ENCODE measurements at places on chromosomes 7 and 10.

GRCh38 chr10:126022841-126023240, 126.5 kb downstream of the FANK1 start:
- no peak for DNase-seq

GRCh38 chr10:90777621-90778020, 80.2 kb downstream of the HTR7 start:
- no peak for DNase-seq

DNA sequence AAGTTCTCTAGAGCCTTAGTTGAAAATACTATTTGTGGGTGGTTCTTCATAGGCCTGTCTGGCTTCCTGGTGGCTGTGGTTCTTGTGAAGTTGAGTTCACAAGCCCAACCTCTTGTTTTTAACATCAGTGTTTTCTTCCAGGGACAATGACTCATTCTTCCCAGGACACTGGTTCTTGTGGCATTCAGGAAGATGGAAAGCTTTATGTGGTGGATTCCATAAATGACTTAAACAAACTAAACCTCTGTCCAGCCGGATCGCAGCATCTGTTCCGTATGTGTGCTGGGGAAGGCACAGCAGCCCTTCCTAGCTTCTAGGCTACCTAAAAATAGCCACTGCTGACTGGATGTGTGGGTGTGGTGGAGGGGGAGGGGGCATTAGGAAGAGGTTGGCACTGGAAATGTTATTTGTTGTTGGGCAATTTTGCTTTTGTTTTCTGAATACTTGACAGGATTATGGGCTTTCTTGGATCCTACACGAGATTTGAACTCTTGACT, 3.9 kb downstream of the LSMEM1 start:
- DNase-seq = no peak

DNA sequence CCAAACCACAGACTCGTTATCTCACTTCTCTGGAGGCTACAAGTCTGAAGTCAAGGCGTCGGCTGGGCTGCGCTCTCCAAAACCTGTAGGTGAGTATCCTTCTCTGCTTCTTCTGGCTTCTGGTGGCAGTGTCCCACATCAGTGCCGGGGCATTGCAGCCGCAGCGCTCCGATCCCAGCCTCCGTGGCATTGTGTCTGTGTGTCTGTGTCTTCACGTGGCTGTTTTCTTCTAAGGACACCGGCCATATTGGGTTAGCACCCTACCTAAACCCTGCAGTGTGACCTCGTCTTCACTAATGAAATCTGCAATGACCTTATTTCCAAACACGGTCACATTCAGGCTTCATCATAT, 584.9 kb upstream of the COBL start:
- no peak for DNase-seq

DNA sequence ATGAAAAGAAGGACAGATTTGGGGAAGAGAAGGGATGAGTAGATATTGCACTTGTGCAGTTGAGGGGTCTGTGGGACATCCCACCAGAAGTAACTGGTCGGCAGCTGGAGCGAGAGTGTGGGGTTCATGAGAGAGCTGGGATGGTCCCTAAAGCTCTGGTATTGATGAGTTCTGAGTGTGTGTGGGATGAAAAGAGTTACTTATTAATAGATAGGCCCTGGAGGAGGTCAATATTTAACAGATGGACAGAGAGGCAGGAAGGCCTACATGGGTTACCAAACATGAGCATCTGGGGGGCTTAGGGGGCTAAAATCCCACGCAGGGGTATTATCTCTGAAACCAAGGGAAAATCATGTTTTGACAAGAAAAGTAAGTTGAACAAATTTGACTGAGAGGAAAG, 95.7 kb upstream of the SFMBT2 start:
- no peak for DNase-seq

DNA sequence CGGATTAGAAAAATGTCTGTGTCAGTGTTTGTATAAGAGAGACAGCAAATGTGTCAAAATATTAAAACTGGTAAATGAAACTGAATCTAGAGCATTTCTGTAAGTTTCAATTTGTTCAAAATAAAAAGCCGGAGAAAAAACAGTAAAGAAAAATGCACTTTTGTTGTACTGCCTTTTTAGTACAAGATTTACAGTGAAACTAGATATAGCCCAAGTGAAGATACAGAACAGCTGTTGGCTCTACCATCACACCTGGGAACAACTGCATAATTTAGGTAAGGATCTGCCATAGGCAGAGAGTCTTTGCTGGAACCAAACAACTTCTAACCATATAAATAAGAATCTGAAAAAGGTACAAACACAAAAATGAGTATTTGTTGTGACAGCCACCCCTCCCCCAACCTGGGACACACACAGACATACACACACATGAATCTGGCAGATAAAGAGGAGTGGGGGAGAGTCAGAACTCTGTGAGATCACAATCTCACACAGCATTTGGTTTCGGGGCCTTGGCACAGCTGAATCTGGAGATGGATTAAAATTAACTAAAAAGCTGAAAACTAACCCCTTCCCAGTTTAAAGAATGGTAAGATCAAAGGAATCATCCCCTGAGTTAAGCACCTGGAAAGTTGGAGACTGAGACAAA, 54.8 kb downstream of the DPY19L1 start:
- no peak for DNase-seq

GRCh38 chr10:75994357-75995040, 563.1 kb downstream of the LRMDA start:
- no peak for DNase-seq

GRCh38 chr10:127937915-127938463, 31.1 kb downstream of the PTPRE start:
- no peak for DNase-seq

DNA sequence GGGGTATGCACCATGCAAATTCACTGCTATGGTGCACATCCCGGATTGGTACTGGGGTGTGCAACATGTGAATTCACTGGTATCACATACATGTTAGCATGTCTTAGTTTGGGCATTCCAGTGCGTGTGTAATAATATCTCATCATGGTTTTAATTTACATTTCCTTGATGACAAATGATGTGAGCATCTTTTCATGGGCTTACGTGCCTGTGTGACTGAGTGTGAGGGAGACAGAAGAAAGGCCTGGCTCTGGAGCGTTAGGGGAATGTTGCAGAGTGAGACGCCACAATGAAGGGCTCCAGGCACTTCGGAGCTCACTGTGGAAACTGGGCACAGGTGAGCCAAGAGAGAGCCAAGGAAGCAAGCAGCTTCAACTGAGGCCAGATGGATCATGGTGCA, 162.6 kb downstream of the UBE2H start:
- DNase-seq = no peak

- DNase-seq = no peak
Observed at GRCh38 chr7:734214-734613, 7.1 kb upstream of the PRKAR1B start.

DNA sequence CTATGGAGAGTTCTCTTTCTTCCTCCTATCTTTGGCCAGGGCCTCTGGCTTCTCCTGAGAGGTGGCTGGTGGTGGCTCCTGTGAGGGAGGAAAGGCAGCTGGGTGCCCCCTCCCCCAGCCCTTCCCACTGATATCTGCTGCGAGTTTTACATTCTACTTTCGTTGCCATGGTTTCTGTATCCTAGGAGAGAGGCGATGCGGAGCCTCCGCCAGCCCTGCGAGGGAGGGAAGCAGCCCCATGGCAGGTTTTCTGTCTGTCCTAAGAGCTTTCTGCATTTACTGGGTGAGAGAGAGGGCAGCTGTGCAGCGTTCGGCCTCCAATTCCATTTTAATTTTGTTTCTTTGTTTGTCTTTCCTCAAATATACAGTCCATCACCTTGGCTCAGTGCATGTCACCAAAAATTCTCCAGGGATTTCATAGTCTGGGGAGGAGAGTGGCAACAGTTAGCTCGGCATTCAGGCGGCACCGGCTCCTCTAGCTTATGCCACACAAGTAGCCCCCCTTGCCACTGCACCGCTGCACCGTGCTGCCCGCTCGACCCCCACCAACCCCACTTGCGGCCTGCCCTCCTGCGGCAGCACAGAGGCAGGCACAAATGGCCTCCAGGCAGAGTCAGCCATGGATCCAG, 20.4 kb downstream of the DNAJB12 start:
- no peak for DNase-seq

DNA sequence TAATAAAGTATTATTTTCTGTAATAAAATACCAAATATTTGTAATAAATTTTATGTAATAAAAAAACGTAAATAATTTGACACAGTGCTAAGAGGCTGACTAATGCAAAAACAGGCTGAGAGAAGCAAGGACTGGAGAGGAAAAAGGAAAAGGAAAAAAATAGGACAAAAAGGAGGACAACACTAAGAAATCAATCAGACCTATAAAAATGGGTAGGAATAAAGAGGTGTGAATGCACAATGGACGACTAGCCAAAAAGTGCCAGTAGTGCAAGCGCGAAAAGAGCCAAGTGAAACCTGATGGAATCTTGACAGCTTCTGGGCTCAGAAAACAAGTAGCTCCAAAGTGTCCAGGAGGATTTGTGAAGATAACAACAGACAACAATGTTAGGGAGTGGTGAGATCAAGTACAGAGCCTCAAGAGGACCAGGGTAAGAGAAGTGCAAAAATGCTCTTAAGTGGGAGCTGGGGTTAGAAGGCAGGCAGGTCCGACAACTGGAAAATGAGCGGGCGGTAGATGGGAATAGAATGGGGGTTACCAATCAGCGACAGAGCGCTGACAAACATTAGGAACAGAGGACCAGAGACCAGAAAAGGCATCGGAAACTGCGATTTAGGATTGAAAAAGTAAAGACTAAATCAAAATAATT, 1.2 kb downstream of the BRAF start:
- peak; percentile 22 for DNase-seq

GRCh38 chr7:96196676-96197075, 125.2 kb downstream of the SLC25A13 start:
- DNase-seq = no peak

DNA sequence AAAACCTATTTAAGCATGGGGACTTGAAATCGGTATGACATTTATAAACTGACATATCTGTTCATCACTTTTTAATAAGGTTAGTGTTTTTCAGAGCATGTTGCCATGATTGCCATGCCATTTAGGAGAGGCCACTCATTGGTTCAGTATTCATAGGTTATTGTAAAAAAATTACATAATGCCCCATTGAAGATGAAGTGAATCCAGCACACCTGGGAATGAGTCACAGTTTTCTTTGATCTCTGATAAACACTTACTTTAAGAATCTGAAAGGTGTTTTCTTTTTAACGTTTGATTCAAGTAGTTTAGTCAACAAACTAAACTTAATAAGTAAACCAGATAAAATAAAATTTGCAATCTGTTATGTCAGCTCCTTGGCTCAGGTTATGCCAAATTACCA, 278.3 kb downstream of the ARL4A start:
- no peak for DNase-seq

- DNase-seq = no peak
Observed at GRCh38 chr10:68230268-68230667, 1.6 kb downstream of the ATOH7 start.

DNA sequence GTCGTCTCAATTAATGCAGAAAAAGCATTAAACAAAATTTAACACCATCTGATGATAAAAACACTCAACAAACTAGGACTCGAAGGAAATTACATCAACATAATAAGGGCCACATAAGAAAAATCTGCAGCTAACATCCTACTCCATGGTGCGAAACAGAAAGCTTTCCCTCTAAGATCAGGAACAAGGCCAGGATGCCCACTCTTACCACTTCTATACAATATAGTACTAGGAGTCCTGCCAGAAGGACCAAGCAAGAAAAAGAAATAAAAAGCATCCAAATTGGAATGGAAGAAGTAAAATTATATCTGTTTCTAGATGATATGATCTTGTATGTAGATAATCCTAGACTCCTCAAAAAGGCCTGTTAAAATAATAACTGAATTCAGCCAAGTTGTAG, 143.8 kb upstream of the GPR22 start:
- DNase-seq = no peak

GRCh38 chr10:80154978-80155695, 22.6 kb downstream of the PLAC9 start:
- DNase-seq = no peak

DNA sequence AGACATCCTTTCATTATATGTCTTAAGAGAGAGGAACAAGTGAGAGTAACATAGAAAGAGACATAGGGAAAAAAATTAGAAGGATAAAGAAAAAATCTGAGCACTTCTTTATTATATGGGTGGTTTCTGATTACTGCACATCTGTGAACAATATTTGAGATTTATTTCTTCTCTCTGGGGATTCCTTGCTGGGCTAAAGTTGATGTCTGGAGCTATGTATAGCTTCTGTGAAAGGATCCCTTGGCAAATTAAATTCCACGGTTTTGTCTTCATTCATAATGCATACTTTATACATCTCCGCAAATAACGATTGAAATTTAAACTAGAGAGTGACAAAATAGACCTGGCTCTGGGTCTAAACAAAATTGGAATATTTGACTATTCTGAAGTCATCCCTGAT, 232.2 kb upstream of the CTBP2 start:
- DNase-seq = no peak

- no peak for DNase-seq
Observed at GRCh38 chr10:23281044-23281433, 63.6 kb downstream of the C10orf67 start.

- no peak for DNase-seq
Observed at GRCh38 chr7:5671046-5671445, 110.4 kb downstream of the RNF216 start.

DNA sequence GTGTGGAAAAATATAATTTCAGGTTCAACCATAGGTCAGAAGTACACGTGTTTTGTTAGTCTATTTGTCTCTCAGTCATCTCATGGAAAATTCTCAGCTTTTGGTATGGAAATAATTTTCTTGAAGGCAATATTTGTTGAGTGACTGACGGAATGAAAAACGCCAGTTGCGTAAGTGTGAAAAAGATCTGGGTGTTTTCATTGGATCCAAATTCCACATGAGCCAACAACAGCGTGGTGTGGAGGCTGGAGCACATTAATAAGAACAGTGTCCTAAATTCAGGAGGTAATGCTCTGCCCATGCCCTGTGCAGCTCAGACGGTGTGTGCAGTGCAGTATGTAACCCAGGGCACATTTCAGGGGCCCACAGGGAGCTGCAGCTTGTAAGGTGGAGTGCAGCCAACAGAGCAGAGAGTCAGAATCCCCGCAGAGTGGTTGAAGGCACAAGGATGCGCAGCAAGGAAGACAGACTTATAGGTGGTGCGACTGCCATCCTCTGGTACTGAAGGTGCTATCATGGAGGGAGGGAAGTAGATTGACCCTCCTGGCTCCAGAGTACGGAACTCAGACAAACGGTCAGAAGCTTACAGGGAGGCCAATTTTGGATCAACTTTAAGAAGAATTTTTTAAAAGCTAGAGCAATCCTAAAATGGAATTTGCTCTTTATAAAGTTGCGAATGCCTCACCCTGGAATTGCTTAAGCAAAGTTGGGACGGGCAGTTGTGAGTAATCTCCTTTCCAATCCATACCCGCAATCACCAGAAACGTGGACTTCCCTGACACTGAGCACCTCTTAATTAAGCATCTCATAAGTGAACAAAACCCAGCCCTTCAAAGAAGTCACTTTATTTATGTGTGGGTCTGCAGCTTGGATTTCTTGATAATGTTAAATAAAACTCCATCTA, 38.0 kb downstream of the EGFR start:
- DNase-seq = no peak

DNA sequence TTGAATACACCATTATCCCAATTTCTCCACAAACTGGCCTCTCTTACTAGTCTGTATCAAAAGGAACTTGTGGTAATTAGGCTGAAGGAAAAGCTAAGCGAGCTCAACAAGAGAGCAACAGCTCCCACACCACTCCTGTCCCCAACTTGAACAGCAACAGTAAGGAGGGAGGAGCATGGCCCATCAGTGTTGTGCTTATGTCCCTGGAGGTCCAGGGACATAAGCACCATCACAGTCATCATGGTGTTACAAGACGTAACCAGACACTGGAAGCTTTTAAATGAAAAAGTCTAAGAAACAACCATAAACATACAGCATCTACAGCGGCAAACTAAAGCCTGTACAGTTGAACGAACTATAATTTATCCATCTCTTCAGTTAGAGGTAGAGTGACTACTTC, 989 bp downstream of the ERLIN1 start:
- peak; percentile 33 for DNase-seq

- DNase-seq = no peak
Observed at GRCh38 chr7:70554646-70555045, 577.3 kb upstream of the GALNT17 start.

Measured in colonic mucosa (tissue), 4 donors.